Stimulated activated CD4-positive, alpha-beta T cell treated with anti-CD3 and anti-CD28 coated beads, Interleukin-12 subunit alpha, Interleukin-12 subunit beta, amount 100 ng/mL, for 48 hours (primary cell): ENCODE measurements at places on chromosomes 2 and 18.

- no peak for DNase-seq
Observed at GRCh38 chr2:12318427-12319057, 398.2 kb upstream of the TRIB2 start.

DNA sequence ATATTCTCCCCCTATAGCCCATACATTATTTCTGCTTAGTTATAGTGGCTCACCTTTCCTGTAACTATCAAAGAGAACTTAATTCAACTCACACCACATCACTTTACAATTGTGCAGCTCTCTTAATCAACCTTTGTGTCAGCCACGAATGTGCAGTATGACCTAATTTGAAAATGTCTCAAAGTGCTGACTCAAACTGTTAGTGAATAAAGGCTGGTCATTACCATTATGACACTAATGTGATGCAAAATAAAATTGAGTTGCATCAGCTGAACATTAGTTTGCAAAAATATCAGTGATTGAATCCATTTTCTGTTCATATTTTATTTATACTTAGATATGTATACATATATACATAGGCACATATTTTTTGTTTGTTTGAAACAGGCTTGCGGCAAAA lies 251.8 kb downstream of the MEIS1 start:
- DNase-seq, result no peak

- DNase-seq, result peak; percentile 25
Observed at GRCh38 chr2:134657650-134658250, 61.0 kb downstream of the TMEM163 start.

GRCh38 chr2:129847043-129847442 lies 132.4 kb upstream of the RAB6C start:
- no peak for DNase-seq

GRCh38 chr18:28281400-28281799 lies 104.5 kb upstream of the CDH2 start:
- no peak for DNase-seq

- no peak for DNase-seq
Observed at GRCh38 chr2:240873098-240873788, 4.6 kb downstream of the AGXT start.

DNA sequence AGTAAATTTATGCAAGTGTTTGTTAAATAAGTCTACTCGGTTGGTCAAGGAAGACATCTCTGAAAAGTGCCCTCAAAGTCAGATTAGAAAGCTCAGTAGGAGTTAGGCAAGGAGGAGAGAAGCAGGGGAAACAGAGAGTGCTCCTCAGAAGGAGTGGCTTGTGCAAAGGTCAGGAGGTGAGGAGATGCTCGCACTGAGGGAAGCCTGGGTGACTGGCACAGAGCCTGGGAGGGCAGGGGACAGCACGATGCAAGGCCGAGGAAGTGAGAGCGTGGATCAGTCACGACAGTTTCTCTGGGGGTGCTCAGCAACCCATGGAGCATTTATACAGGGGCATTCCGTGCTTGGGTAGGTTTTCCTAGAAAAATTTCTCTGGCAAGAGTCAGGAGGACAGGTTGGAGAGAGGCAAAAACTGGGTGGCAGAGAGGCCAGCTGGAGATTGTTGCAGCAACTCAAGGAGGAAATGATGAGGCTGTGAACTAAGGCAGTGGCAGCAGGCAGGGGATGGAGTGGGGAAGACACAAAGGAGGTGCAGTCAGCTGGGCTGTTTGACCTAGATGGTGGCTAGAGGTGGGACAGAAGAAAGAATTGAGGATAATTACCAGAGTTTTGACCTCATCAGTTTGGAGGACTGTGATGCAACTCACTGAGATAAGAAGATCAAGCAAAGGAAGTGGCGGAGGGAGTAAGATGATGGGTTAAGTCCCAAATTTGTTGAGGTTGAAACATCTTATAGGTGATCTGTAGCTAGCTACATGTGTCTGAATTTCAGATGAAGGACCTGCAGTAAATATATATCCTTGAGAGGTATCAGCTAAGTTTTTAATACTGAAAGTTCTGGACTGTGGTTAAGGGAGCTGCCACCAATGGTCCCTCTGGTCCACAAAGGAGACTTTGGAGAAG lies 52.4 kb downstream of the BCL2 start:
- no peak for DNase-seq

DNA sequence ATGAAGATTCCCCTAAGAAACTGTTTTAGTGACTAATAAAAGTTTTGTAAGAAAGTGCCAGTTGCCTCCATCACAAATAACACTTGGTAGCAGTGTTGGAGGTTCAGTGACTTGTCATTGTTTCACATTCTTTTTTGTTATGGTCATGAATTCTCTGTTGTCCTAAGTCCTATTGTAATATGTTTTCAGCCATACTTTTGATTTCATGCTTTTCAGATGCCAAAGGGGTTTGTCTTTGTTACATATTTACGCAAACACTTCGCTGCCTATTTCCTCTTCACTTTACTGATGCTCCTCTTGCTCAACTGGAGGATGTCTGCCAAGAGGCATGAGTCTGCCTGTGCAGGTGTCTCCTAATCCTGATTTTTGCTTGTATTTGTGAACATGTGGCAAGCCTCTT lies 66.6 kb downstream of the PHLPP1 start:
- DNase-seq, result no peak

DNA sequence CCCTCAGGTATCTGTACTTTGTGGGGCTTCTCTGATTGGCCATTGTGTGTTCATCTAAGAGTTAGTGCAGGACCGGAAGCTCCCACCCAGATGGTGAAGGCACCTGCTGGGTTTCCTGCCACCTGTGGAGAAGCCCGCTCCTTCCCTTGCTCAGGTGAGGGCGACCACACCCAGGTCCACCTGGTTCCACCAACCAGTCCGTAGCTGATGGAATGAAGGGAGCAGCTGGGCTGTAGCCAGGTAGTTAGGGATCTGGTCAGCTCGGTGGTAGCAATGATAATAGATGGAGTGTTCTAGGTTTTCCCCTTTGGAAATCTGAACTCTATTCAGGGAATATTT lies 16.0 kb downstream of the SH3BP4 start:
- no peak for DNase-seq

DNA sequence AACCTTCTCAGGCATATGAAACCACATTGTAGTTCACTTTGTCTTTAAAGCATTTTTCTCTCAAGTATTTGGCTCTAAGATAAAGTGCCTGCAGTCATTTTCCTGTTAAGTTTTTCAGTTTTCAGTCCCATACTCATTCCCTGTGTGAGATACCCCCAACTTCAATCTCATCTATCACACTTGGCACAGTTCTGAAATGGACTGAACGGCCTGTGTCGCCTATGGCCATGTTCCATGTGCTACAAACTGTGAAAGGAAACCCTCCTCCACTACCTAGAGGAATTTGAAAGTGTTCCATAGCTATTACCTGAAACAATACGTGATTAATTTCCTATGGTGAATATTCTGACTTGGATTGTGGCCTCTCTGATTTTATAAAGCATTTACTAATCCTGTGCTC lies 319.1 kb downstream of the CTNNA2 start:
- no peak for DNase-seq

DNA sequence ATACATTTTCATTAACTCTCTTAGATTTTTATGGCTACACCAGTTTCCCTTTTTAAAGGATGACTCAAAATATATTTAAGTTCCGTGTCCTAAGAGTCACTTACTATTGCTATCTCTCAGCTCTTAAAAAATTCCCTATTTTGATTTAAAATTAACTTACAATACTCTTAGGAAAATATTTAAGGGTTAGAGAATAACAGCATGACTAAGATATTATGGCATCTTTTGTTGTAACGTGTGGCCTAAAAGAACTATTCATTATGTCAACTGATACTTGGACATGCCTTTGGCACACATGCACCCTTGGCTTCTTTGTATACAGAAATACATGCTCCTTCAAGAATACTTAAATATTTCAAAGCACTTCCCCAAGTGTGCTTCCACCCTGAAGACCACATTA lies 42.3 kb downstream of the SCN3A start:
- DNase-seq, result no peak

DNA sequence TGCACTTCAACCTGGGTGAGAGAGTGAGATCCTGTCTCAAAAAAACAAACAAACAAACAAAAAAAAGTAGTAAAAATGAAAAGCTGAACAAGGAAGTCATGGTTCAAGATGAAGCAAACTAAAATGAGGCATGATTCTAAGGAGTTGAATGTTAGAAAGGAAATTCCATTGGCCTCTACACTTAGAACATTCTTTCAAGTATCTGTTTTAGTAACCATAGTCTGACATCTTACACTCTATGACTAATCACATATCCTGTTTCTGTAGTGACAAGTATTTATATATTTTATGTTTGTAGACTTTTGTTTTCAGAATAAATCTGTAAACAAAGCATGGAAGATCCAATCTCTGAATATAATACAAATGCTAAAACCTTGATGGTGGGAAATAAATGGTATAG lies 164.1 kb downstream of the KIAA1328 start:
- DNase-seq, result no peak

- DNase-seq, result no peak
Observed at GRCh38 chr2:234464291-234464645, 32.6 kb downstream of the ARL4C start.

DNA sequence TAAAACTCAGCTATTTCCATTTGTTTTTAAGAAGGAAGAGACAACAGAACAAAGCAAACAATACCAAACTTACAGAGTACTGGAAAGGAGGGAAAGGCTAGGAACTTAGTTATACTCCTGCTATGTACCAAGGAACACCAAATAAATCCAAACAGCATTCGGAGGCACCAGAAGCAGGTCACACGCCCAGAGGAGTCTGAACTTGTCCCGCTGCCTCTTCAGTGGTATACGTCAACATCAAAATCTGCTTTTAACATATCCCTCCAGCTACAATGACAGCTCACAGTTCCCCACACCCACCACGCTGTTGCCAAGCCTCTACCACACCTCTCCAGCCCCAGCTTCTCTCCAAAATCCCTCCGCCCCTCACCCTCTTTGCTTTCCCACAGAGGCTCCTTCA lies 17.3 kb downstream of the C2orf76 start:
- no peak for DNase-seq

DNA sequence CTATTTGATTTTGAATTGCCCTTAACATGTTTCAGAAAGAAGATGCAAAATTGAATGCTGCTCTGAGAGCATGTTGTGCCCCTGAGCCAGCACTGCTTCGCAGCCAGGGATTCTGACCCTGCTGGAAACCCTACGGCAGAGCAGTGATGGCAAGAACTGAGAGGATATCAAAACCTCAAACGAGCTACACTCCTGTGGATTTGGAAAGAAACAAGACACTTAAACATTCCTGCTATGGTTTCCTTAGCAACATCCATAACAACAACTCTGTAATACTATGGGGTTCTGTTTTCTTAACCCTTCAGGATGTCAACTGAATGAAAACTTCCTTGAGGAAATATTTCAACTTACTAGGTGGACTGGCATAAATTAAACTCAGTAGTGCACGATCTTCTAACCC lies 649.1 kb downstream of the NYAP2 start:
- no peak for DNase-seq

GRCh38 chr18:59070181-59070912 lies 69.3 kb upstream of the SEC11C start:
- peak; percentile 77 for DNase-seq

DNA sequence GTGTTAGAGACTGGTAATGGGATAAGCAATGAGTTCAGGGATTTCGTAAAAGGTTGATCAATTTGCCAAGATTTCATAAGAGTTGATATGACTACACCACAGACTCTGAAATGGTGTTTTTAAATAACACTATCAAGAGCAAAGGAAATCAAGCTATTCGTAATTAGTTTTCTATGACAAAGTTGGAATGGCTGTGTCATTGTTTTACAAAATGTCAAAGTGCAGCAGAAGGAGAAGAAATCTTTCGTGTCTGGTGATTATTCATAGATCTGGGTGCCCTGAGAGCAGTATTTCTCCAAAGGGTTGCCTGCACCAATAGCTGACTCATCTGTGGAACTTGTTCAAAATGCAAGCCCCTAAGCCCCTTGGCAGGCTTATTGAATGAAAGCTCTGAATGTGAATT lies 70.1 kb downstream of the NABP1 start:
- no peak for DNase-seq

GRCh38 chr2:209472871-209473270 lies 49.0 kb downstream of the MAP2 start:
- DNase-seq, result no peak

GRCh38 chr2:5410991-5411700 lies 281.0 kb upstream of the SOX11 start:
- no peak for DNase-seq

GRCh38 chr2:139550873-139551272 lies 770.7 kb upstream of the NXPH2 start:
- DNase-seq, result no peak

GRCh38 chr2:167212014-167212648 lies 323.9 kb downstream of the XIRP2 start:
- no peak for DNase-seq

- no peak for DNase-seq
Observed at GRCh38 chr18:39215920-39216319, 1650.3 kb upstream of the CELF4 start.

DNA sequence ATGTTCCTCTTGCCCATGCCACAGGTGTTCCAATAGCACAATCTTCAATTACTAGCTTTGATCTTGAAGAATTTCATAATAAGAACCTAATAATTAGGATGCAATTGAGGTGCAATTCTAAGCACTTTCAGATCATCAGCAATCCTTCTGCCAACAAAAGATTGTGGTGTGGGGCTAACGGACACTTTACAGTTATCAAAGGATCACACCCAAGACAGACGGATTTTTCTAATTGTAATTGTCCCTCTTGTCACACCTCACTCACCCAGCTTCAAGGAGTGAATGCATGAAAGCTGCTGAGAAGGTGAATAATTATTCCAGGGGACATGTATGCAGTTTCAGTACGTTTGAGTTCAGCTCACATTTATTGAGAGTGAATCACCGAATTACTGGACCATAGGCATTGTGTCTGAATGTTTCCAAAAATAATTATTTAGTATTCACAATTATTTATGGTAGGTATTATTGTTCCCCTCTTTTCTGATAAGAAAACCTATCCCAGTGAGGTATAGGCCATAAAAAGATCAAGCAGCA lies 438.5 kb upstream of the TRIB2 start:
- DNase-seq, result no peak

DNA sequence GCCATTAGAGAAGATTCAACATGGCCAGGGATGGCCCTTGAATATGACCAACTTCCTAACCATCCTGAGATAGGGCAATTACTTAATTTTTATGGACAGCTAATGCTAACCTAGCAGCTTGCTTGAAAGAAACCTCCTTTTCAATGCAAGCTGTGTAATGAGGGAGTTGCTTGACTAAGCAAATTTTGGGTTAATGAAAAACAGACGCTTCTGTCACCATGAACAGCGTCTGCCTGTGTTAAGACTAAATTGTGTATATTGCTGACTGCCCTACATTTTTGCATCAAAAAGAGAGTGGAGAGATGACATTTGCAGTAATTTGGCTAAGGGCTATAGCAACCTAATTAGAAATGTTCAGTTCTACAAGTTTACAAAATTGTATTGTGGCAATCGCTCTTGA lies 319.2 kb upstream of the LRATD1 start:
- DNase-seq, result no peak

DNA sequence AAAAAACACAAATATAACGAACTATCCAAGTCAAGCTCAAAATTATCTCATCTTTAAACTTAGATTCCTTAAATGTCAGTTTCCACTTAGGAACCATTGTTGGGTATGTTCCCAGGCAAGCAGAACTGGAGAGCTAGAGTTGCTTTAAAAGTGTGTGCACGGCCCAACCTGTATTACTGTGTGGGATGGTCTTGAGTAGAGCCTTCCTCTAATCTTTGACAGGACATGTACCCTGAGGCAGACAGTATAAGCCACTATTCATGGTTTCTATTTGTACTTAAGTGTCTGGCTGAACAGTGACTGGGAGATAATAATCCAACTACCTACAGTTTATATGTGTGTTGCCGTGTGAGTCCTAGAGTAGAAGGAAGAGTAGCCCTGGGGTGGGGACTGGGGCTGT lies 239.7 kb downstream of the GPD2 start:
- no peak for DNase-seq

- DNase-seq, result no peak
Observed at GRCh38 chr18:52341608-52342381, 1.8 kb downstream of the DCC start.
